Stimulated activated CD8-positive, alpha-beta memory T cell treated with anti-CD3 and anti-CD28 coated beads, Interleukin-7, amount 100 ng/mL, for 1 hour (primary cell): ENCODE measurements at places on chromosomes 7 and 10.

- no peak for DNase-seq
Observed at GRCh38 chr7:30750683-30751650, 968 bp upstream of the INMT start.

DNA sequence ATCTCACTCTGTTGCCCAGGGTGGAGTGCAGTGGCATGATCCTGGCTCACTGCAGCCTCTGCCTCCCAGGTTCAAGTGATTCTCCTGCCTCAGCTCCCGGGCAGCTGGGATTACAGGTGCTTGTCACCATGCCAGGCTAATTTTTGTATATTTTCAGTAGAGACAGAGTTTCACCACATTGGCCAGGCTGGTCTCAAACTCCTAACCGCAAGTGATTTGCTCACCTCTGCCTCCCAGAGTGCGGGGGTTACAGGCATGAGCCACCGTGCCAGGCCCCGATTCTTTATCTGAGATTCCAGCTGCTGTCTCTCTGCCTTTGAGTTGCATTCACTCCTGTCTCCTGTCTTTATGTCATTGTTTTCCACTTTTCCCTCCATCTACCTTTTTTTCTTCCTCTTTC is 168.7 kb downstream of the TMEM178B start:
- DNase-seq: no peak

DNA sequence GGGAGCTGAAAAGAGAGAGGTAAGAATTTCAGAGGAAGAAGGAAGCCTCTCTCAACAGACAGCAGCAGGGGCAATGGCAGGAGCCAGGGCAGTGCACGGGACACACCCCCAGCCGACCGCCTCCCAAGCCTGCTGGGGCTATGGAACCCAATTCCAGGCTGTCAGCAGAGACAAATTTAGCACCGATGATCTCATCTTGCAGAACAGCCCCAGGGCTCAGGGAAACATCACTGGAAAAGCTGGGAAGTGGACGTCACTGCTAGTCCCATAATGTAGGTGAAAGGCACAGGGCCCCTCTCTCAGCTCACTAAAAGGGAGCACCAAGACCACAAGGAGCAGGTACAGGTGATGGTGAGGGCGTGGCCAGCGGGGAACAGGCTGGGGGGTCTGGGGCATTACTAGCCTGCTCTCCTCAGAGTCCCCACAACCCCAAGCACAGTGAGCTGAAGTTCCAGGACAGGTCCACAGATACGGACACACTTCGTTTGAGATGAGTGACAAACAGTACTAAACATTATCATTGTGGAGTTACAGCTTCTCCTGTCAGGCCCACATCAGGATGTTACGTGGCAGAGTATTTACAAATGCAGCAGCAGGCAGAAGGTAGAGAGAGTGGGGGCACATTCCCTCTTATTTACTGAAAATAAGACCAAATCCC is 103.7 kb downstream of the PLXNA4 start:
- no peak for DNase-seq

DNA sequence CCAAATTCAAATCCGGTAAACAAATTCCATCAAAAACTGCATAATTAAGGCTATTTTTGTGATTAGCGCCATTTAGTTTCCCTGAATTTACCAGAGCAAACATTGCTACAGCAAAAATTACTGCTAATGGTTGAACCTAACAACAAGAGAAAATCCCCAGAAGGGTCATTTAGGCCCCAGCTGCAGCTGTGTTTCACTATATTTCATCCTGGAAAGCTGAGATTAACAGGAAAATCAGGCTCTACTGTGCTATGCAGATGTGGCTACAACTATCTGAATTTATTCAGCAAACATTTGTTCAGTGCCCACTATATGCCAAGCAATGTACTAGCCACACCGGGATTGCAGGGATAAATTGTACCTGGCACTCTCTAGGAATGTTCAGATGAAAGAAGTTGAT is 104.0 kb downstream of the PON1 start:
- DNase-seq: no peak

DNA sequence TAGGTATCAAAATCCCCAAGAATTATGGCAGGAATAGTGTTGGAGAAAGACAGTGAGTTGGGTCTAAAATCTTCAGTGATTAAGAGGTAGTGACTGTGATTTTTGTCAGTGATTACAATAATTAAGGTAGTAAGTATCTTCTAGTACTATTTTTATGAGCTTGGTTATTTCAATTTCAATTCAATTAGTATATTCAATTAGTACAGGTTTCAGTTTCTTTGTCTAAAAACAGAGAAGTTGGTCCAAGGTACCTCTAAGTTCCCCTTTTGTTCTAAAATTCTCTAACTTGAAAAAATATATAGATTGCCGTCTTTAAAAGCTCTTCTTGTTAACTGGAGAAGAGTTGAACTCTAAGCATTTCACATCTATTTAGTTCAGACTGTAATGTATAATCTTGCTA is 82.9 kb downstream of the OTUD1 start:
- DNase-seq: no peak

DNA sequence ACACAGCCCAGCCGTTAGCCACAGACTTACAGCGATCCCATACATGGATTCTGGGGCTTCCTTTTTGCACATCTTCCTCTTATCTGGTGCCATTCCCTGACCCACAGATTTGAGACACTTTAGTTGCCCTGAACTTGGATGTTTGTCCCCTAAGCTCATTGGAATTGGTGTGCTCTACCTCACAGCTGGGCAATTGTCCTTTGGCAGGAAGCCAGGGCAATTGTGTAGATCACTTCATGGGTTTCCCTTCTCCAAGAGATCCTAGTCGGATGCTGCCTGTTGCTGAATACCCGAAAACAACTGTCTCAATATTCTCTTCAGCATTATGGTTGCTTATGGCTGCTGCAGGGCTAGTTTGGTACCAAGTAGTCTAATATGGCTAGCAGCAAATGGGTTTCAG is 470.7 kb upstream of the MKI67 start:
- no peak for DNase-seq

DNA sequence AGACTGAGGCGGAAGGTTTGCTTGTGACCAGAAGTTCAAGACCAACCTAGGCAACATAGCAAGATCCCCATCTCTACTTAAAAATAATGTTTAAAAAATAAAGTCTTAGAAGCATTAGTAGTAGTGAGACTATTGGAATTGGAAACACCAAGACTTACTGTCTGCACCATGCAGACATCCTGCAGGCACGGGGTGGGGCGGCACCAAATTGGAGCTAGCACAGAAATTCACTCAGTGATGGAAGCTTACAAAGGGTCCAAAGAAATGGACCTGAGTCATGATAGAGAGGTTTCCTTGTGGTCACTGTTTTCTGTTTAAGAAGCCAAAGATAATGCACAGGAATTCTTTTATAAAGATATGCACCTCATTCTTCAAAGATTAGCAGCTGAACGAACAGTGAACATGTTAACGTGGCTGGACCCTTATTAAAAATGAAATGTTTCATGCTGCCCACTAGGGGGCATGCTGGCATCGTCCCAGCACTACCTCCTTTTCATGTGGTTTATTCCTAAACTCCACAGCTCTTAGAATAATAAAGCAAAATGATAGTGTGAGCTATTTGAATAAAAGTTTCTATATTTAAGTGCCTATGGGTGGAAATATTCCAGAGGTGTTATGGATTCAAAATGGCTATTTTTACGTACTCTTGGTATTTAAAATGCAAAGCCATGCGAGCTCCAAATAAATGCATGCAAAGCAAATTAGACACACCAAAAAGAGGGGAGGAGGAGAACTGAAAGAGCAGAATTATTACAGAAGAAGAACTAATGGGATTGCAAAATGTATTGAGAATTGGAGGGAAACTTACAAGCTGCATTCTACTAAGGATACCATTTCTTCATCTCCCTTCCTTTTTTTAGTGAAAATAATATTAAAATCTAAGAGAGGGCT is 28.6 kb downstream of the PDSS1 start:
- DNase-seq: peak; percentile 5
